ENCODE measurements at places on chromosomes 11 and 22.

DNA sequence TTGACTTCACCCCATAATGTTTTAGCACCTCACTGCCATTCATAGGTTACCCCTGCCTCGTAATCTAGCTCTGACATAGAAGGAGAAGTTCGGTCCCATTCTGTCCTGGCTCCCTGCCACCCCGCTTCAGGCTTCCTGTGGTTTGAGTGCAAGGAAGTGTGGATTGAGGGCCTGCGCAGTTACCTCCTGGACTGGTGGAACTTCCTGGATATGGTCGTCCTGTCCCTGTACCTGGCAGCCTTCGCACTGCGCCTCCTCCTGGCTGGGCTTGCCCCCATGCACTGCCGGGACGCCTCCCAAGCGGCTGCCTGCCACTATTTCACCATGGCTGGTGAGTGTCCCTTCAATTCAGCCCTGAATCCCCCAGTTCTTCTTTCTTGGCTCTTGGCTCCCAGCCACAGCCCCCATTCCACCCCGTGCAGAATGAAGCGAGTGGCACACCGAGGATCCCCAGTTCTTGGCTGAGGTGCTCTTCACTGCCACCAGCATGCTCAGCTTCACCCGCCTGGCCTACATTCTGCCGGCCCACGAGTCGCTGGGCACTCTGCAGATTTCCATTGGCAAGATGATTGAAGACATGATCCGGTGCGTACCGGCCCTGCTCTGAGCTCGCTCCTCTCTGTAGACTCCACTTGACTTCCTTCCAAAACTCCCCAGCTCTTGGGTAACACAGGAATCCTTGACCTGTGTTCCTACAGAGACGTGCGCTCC, 15.4 kb downstream of the ART5 start:
- DNase-seq: no peak

- DNase-seq: no peak
Observed at GRCh38 chr22:49685686-49686085, 142.0 kb downstream of the BRD1 start.

DNA sequence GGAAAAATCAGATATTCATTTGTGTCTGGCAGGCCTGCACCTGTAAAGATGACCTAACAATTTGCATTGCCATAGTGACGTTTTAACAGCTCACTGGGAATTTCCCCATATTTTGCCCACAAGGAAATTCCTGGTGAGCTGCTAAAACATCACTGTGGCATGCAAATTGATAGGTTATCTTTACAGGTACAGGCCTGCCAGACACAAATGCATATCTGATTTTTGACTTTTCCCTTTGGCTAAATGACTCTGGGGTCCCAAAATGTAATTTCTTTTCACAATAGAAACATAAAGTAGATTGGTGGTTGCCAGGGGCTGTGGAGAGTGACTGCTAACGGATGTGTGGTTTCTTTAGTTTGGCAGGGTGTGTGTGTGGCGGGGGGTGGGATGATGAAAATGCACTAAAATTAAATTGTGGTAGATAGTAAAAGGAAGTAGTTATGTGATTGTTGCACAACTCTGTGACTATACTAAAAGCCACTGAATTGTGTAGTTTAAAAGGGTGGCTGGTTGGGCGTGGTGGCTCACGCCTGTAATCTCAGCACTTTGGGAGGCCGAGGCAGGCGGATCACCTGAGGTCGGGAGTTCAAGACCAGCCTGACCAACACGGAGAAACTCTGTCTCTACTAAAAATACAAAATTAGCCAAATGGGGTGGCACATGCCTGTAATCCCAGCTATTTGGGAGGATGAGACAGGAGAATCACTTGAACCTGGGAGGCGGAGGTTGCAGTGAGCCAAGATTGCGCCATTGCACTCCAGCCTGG, 18.5 kb upstream of the FEZ1 start:
- peak; percentile 84 for DNase-seq

DNA sequence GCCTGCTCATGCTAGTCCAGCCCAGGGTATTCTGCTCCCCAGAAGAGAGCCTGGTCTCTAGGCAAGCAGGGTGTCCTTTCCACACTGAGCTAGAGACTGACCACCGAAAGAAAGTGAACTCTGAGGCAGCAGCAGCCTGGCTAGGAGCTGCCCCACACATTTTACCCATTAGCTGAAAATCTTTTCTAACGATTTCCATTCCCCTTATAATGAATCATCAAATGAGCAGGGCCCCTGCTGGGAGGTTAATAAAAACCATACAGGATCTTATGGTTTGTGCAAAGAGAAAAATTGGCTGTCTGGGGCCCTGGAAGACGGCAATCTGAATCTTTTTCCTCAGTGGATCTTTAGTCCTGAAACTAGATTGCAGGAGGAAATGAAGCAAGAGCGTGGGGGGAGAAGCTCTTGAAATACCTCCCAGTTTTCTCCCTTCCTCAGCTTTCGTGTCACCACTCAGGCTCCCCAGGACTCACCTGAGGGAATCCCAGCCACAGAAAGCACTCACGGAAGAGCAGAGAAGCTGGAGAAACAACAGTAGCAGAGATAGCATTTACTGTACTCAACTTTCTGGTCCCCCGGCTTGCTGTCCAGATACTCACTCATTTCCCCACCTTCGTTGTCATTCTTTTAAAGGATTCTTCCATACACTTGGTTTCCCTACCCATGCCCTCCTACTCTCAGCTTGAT, 74.7 kb upstream of the CD44 start:
- no peak for DNase-seq

DNA sequence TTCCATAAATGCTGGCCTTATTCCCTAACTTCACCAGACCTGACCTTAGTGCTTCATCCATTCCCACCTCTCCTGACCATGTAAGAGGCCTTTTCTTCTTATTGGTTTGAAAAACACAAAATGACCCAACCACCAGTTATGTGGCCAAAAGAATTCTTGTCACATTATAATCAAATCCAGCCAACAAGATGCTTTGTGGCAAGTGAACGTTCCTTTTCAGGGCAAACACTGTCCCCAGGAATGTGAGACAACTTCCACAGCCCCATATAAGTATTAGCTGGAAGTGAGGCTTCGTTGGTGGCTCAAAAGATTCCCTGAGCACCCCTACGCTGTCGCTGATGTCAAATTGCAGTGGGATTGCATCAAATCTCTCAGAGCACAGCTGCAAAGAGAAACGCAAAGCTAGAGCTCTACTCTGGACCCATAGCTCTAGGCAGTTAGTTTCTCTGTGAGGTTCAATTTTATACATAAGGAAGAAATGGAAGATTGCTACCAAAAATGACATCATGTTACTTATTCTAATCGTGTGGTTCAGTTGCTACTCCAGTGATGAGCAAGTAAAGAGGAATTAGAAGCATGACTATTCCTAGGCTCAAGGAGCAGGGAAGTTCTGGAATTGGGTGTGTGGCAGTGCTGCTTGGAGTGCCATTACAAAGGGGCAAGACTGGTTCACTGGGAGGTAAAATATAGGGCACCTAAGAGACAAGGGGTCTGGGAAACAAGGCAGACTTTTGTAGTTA, 26.1 kb downstream of the GLYATL1 start:
- no peak for DNase-seq

GRCh38 chr11:17432002-17432401, 43.5 kb upstream of the KCNJ11 start:
- no peak for DNase-seq

GRCh38 chr11:62981743-62982142, 3.0 kb downstream of the SLC22A6 start:
- no peak for DNase-seq

DNA sequence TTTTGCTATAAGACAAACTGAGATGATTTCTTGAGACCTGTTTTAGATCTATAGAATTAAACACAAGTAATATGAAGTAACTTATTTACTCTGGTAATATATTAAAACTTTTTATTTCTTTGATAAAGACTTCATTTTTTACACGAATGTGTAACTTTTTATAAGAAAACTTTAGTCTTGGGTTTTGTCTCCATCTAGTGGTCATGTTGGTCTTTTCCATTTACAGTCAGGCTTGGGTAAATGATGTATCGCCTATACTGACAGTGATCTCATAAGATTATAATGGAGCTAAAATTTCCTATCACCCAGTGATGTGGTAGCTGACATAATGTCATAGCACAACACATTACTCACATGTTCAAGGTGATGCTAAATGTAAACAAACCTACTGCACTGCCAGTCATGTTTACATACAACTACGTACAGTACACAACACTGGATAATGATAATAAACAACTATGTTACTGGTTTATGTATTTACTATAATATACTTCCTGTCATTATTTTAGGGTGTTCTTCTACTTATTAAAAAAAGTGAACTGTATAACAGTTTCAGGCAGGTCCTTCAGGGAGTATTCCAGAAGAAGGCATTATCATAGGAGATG, 7.5 kb upstream of the C11orf97 start:
- peak; percentile 14 for DNase-seq

- peak; percentile 60 for DNase-seq
Observed at GRCh38 chr11:48001438-48002021, 21.2 kb downstream of the PTPRJ start.

DNA sequence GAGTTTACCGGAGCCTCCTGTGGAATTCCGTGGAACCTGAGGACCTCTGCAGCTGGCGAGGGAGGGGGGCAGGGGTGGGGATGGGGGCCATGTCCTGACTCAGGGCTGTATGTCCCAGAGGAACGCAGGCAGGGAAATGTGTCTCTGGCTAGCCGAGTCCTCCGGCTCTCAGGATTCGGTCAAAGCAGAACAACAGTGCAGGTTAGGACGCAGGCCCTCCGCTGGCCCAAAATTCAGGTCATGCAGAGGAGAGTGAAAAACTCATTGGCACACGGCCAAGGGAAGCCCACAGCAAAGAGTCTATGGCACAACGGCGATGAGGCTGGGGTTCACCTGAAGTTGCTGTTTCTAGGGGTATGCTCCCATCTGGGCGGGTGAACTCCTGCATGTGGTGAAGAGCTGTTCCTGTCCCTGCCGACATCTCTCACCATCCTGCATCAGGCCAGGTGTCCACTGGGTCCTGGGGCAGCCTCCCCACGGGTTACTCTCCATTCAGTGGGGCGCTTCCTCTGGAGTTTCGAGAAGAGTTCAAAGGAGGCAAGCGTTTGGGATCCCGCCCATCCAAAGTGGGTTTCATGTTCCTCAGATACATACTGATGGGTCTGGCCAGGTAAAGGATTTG, 1055.3 kb downstream of the BRD1 start:
- DNase-seq: no peak

DNA sequence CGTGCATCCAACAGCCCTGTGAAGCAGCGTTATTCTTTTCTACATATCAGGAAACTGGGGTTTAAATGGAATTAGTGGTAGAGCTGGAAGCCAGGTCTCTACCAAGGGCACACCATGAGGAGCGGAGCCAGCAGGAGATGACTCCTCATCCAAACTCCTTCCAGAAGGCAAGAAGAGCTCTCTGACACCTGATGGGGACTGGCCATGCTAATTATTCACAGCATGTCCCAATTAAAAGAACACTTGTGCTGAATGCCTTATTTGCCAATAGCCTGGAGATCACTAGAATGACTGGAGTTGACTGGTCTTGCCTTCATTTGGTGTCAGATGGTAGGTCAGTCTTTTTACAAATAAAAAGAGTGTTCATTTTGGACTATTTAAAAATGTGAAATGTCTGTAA, 32.9 kb upstream of the SLN start:
- no peak for DNase-seq

GRCh38 chr22:40628354-40629042, 8.0 kb downstream of the MRTFA start:
- no peak for DNase-seq

DNA sequence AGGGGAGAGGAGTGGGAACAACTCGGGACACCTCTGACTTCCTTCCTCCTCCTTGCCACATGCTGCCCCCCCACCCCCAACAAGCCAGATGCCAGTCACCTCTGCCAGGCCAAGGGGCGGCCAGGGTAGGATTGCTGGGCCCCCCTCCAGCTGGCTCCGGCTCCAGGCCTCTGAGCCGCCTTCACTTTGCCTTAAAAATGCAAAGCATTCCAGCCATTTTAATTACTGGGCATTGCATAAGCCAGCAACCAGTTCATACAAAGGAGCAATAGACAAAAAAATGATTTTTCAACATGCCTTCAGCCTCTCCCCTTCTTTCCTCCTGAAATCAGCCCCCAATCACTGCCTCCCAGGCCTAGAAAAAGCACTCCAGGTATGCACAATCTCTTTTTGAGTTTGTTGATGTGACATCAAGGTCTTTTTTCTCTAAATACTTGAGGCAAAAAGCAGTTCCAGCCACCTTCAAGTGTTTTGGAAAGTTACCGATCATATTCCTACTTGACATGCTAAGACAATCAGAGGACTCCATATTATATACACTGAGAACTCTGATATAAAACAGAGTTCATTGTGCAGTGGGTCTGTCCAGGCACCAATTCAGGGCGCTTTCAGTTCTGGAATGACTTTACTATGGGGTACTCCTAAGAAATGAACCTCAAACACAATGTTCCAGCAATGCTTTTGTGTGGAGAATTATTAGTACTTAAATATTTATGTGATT, 12.4 kb upstream of the TIMP3 start:
- DNase-seq: no peak

DNA sequence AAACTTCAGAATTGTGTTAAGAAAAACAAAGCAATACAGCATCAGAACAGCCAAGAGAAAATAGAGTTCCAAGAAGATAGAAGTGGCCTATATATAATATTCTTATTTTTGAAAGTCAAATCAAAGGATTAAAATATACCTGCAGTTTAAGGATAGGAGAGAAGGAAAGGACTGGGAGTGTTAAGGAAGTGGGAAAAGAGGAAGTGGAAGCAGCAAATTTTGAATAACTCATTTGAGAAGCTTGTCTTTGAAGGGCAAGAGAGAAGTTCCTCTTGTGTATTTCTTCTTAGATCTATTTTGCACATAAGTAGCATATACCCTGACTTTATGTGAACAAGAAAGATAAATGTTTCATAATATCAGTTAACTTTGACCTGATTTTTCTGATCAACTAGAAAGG, 62.6 kb upstream of the SLC17A6 start:
- DNase-seq: no peak

DNA sequence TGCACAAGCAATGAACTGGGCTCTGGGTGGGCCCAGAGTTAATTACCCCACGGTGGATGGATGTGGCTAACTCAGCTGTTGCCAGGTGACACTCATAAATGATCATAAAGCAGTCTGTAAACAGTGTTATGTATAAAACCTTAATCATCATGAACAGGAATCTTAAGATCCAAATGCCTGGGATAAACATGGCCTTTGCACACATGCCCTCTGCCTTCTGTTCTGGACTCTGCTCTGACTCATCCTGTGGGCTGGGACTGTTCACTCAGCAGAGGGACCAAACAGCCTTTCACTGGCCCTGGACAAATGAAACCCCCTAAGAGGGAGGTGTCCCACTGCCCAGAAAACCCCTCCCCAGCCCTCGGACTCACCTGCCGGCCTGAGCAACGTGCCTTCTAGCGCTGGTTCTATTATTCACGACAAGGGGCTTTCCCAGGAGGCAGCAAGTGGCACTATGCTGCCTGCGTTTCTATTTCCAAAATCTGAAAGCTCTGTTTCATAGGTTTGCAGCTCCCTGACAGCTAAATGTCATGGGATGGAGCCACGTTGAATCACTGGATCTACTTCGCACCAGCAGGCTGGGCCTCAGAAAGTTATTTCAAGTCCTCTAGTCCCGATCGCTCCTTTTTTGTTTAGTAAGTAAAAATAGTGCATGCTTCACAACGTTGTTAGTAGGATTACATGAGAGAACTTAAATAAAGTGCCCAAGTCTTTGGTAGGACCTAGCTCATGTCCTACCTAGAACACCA, 53.0 kb downstream of the LARGE1 start:
- no peak for DNase-seq

Data from T-helper 2 cell (primary cell).